ENCODE measurements at places on chromosomes 6 and 20. TPM values are rescaled to one million over a fixed set of nuclear protein-coding genes. Genes with fewer than 3 reads are reported as not detected.

Gene OR2H1
- not detected for total RNA-seq

Gene HLA-DRB5
- not detected for total RNA-seq

Gene APMAP
- 67.2 TPM for total RNA-seq

Gene CRISP3
- not detected for total RNA-seq

Gene ZKSCAN3
- total RNA-seq: 4.8 TPM

Gene HTR1E
- not detected for total RNA-seq

Gene CNR1
- not detected for total RNA-seq

Gene HELZ2
- 4.7 TPM for total RNA-seq

Gene FAM120B
- 20.8 TPM for total RNA-seq

Gene PTCRA
- not detected for total RNA-seq

Gene LTB
- not detected for total RNA-seq

Gene C4B
- total RNA-seq: 0.54 TPM

Gene PTK7
- 44.4 TPM for total RNA-seq

Gene GJA1
- 323 TPM for total RNA-seq

Gene FOXA2
- total RNA-seq: not detected

Gene OOEP
- not detected for total RNA-seq

Gene SIGLEC1
- total RNA-seq: not detected

Gene CRIP3
- not detected for total RNA-seq

Gene SCRT2
- total RNA-seq: not detected

Gene SLPI
- total RNA-seq: not detected

Gene SLC44A4
- 0.36 TPM for total RNA-seq

Gene PRELID3B
- total RNA-seq: 80.8 TPM

Gene ID4
- total RNA-seq: 11.1 TPM

Gene ZSCAN16
- 2.5 TPM for total RNA-seq

Gene CSNK2A1
- 151 TPM for total RNA-seq

Gene CRNKL1
- 20.1 TPM for total RNA-seq

Gene GSTA1
- 0.18 TPM for total RNA-seq

Gene SLC24A3
- total RNA-seq: not detected

Gene CNKSR3
- 15.8 TPM for total RNA-seq

Gene SULF2
- total RNA-seq: 0.28 TPM

Gene PDE10A
- total RNA-seq: 12.4 TPM

Gene TCF15
- total RNA-seq: not detected
